CD4-positive, alpha-beta T cell (primary cell): ENCODE measurements at places on chromosomes 3 and 15. TPM values are rescaled to one million over a fixed set of nuclear protein-coding genes. Genes with fewer than 3 reads are reported as not detected.

DNA sequence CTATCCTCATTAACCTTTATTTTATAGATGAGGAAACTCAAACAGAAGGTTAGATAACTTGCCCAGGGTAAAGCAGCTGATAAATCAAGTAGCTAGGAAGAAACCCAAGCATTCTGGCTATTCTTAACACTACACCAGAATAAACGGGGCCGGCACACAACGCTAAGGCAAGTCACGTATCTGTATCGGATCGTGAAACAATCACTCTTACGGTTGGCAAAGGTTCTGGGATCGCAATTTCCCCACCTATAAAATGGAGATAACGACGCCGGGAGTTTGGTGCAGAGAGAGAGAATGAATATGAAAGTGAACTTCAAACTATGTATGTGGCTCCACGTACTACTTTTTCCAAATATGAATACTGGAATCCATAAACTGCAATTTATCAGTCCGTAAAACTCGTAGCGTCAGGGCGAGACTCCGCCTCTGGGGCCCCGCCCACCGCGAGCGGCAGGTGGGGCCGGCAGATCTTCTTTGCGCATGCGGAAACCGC, 252 bp upstream of the ARMC8 start:
- peaks cover 16% of the 10 kb centered on the region for H3K4me1 ChIP-seq
- peak overlapping the region; percentile 91 for H3K4me3 ChIP-seq
- no peaks in the 10 kb centered on the region for H3K27me3 ChIP-seq
- H3K36me3 ChIP-seq: no peaks in the 10 kb centered on the region
- peak overlapping the region; percentile 72 for H3K27ac ChIP-seq
- DNase-seq: peak; percentile 85

- H3K36me3 ChIP-seq: peaks cover 48% of the 10 kb centered on the region
- no peaks in the 10 kb centered on the region for H3K4me1 ChIP-seq
- no peak overlapping the region for H3K27ac ChIP-seq
- no peaks in the 10 kb centered on the region for H3K27me3 ChIP-seq
- no peak for DNase-seq
- no peak overlapping the region for H3K4me3 ChIP-seq
Observed at GRCh38 chr15:29097168-29097567, 172.5 kb downstream of the NSMCE3 start.

DNA sequence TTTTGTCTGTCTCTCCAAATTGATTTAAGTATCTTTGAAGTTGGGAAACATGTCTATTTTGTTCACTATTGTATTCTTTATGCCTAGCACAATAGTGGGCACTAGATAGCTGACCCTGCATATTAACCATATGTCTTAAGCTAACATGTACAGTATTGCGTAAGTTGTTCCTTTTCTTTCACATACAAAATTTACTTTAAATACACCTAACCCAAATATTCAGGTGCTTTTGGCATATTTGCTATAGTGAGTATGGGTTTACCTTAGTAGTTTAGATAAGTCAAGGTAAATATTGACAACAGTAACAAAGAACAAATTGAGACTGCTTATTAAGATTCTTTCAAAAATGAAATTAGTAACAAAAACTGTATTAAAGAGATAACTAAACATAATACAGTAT, 50.9 kb downstream of the NRG4 start:
- no peaks in the 10 kb centered on the region for H3K4me1 ChIP-seq
- H3K4me3 ChIP-seq: no peak overlapping the region
- no peak for DNase-seq
- H3K36me3 ChIP-seq: no peaks in the 10 kb centered on the region

GRCh38 chr3:195194559-195195206, 76.3 kb downstream of the XXYLT1 start:
- no peak overlapping the region for H3K27ac ChIP-seq
- DNase-seq: no peak
- no peaks in the 10 kb centered on the region for H3K27me3 ChIP-seq
- no peaks in the 10 kb centered on the region for H3K4me1 ChIP-seq
- H3K36me3 ChIP-seq: no peaks in the 10 kb centered on the region

SLCO2A1 gene
- not detected for total RNA-seq
